ENCODE measurements at places on chromosomes 5 and 9.
A peak's percentile ranks its signal among the peaks of the same experiment; 100 is the strongest.

- peak; percentile 89 for DNase-seq
Observed at GRCh38 chr9:136170006-136170901, 34.7 kb downstream of the LHX3 start.

DNA sequence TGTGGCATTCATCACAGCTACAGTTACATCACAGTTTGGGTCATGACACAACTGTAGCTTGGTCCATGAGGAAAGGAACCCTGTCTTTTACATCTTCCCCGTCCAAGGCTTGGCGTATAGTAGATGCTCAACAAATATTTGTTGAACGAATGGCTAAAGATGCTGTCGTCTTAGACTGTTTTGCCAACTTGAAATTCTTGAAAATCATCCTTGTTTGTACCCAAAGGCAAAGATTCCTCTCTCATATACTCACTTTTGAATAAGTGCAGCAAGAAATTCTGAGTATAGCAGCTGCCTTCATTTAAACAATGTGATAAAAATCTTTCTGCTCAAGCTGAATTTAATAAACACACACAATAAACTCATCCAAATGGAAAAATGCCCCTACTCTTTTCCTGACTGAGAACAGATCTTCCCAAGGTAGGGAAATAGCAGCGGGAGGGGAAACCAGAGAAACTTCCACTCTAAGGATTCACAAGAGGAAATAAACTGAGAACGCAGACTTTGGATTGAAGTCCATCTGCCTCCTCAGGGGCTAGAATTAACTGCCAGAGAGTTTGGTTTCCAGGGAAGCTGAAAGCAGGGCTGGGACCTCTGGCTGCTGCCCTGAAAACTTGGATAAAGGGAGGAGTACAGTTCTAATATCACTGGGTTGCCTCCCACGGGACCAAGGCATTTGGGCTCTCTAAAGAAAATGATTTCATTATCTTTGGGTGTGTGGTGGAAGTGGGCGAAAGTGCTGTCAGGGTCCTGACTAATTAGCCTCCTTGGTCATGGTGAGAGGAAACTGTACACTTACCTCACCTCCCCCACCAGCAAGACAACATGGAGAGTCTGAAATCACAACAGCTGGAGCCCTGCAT lies 99.1 kb downstream of the DPYSL3 start:
- no peak for DNase-seq

DNA sequence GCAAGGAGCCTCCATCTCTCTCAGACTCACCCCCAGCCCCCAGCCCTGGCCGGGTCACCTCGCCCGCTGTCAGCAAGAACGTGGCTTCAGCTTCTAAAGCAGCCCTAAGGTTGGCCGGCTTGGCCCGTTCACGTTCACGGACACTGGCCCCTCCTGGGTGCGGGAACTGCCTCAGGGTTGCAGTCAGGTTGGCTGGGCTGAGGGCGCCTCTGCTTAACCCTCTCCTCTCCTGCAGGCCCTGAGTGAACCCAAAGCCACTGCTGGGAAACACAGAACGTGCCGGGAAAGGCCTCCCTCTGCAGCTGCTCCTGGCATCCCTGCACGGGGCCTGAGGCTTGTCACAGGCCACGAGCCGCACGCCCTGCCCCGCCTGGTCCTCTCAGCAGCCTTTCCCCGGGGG lies 40.1 kb upstream of the UBAC1 start:
- DNase-seq: no peak

GRCh38 chr9:77833561-77834429 lies 185.7 kb upstream of the GNA14 start:
- no peak for DNase-seq

- DNase-seq: no peak
Observed at GRCh38 chr9:85594316-85594715, 147.4 kb downstream of the AGTPBP1 start.

DNA sequence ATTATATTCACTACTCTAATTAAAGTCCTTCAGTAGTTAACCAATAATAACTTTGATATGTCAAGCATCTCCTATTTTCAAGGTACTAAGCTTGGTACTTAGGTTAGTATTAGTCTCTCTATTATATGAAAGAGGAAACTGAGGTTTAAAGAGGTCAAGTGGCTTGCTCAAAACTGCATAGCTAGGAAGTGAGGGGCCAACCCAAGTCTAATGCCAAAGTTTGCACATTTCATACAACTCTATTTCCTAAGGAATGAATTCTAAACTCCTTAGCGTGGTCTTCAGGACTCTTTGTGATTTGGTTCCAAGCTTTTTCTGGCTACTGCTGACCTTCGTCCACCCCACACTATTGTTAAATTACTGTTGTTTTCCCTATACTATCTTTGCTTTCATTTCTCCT lies 9.9 kb upstream of the SHOC1 start:
- DNase-seq: no peak

DNA sequence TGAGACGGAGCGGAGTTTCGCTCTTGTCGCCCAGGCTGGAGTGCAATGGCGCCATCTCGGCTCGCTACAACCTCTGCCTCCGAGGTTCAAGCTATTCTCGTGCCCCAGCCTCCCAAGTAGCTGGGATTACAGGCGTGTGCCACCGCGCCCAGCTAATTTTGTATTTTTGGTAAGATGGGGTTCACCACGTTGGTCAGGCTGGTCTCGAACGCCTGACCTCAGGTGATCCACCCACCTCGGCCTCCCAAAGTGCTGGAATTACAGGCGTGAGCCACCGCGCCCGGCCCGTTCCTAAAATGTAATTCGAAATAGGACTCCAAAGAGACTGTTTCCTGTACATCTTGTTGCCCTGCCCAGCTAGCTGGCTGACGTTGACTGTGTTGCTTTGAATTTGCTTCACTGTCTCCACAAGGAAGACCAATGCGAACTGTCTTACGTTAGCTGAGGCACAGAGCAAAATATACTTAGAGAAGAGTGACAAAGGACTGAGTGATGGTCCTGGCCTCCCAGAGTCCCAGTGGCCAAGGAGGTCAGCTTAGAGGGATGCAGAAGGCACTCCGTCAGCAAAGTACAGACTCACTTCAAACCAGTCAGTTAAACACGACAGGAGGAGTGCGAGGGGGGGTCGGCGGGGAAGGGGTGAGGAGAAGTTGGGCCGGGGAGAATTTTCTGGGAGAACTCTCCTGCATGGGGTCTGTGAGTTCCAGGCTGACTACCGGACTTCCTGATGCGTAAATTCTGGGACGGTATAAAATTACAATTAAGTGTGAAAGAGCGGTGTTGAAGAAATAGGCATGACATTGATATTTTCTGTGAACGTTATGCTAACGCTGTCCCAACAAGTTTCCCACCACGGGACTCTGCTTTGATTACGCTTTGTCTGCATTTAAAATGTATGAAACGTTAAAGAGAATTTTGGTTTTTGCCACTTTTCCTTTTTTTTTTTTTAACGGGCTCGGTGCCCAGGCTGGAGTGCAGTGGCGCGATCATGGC lies 6.8 kb upstream of the TRIM41 start:
- peak; percentile 9 for DNase-seq

- DNase-seq: no peak
Observed at GRCh38 chr5:135402031-135402430, 3.0 kb upstream of the MACROH2A1 start.
